Activated CD4-positive, CD25-positive, alpha-beta regulatory T cell treated with anti-CD3 and anti-CD28 coated beads, Interleukin-2, amount 50 U/mL, for 16 hours (primary cell): ENCODE measurements at places on chromosomes 11 and 22.

DNA sequence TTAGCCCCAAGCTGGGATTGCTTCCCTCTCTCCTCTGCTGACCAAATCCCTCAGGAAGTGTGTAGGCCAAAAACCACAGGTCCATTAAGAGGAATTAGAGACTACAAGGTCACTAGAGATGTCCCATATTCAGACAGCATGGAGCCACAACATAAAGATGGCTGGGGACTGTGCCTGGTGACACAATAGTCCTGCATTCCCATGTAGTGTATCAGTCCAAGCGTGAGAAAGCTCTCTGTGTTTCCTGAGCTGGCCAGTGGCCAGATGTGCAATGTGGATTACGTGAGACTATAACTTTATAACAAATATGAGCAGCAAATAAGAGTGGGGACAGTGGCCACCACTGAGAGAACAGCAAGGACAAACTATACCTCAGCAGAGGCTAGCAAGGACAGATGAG, 7.6 kb upstream of the MS4A10 start:
- DNase-seq: no peak

GRCh38 chr11:92227959-92228935, 3.6 kb downstream of the FAT3 start:
- no peak for DNase-seq

- DNase-seq: no peak
Observed at GRCh38 chr22:40190501-40190900, 12.8 kb downstream of the TNRC6B start.

- DNase-seq: no peak
Observed at GRCh38 chr11:119729951-119730613, 1.1 kb upstream of the NECTIN1 start.

GRCh38 chr11:86809561-86809960, 9.2 kb downstream of the PRSS23 start:
- no peak for DNase-seq

DNA sequence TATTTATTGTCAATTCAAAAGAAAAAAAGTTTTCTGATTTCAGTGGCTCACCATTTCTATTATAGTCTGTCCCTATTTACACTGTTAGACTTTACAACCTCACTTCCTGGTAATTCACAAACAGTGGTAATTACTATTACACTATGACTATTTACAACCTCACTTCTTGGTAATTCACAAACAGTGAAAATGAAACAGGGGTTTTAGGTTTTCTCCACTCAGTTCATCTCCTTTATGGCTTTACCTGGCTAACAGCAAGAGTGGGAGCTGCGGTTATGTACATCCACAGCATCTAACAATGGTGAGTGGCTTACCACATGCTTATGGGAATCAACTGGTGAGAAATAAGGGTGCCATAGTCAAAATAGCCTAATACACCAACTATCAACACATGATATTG, 166.4 kb downstream of the CASP12 start:
- DNase-seq: no peak
